ENCODE measurements at places on chromosomes 13 and 19.
A peak's percentile ranks its signal among the peaks of the same experiment; 100 is the strongest.

GRCh38 chr13:20840568-20840967 lies 62.0 kb downstream of the XPO4 start:
- no peak for DNase-seq

- no peak for DNase-seq
Measured at GRCh38 chr13:40440990-40441820, 225.2 kb downstream of the FOXO1 start.

GRCh38 chr19:18414504-18415177 lies 4.6 kb upstream of the SSBP4 start:
- peak; percentile 23 for DNase-seq

DNA sequence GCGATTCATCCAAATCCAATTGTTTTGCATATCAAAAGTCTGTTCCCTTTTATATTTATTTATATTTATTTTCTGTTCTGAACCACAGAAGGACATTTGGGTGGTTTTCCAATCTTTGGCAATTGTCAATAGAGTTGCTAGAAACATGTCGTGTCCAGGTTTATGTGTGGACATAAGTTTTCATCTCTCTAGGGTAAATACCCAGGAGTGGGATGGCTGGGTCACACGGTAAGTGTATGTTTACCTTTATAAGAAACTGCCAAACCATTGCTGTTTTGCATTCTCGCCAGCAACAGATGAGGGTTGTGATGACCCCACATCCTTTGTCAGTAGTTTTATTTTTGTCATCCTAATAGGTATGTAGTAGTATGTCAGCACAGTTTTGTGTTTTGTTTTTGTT lies 12.5 kb downstream of the AP1M1 start:
- DNase-seq = no peak

DNA sequence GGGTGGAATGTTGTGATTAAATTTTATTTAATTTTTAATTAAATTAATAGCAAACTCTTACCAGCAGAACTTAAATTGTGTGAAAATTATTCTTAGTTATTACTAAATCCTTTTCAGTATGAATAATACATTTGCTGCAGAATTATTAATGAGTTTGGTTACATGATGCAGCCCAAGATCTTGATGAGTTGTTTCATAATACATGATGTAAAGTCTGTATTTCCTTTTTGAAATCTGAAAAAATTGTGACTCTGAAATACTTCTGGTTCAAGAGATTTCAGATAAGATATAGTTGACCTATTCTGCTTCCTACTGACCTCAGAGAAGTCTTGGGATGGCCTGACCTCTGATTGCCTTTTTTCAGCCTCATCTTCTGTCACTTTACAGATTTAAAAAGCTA lies 11.1 kb downstream of the SAE1 start:
- no peak for DNase-seq

- DNase-seq = peak; percentile 13
Measured at GRCh38 chr19:11256189-11256588, 6.1 kb downstream of the DOCK6 start.

- DNase-seq = no peak
Measured at GRCh38 chr19:33159893-33160292, 28.0 kb downstream of the WDR88 start.

- peak; percentile 56 for DNase-seq
Measured at GRCh38 chr19:1942934-1943555, 2.1 kb downstream of the CSNK1G2 start.

DNA sequence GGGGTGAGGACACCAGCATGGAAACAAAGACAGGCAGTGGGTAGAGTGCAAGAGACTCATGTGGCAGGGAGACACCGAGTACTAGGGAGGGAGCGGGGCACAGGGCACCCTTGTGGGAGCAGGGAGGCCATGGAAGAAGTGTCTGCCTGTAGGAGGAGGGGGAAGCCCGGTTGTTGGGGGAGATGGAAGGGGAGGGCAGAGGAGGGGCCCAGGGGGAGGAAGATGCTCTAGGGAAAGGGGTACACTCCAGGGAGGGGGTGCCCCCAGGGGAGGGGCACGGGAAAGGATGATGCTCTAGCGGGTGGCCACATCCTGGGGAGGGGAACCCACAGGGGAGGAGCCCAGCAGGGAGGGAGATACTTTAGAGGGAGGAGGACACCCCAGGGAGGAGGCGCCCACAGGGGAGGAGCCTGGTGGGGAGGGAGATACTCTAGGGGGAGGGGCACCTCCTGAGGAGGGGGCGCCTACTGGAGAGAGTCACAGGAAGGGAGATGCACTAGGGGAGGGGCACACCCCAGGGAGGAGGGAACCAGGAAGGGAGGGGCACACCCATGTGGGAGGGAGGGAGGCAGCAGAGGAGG lies 24.9 kb downstream of the CPAMD8 start:
- DNase-seq = no peak

DNA sequence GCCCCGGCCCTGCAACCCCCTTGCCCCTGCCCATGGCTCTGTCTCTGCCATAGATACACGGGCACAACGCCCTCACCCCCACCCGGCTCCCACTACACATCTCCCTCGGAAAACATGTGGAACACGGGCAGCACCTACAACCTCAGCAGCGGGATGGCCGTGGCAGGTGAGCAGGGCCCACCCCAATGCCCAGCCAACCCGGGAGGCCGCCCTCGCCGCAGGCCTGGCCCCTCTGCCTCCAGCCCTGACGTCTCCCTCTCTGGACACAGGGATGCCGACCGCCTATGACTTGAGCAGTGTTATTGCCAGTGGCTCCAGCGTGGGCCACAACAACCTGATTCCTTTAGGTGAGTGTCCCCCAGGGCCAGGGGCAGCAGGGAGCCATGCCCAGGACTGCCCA lies 7.7 kb downstream of the YIPF2 start:
- no peak for DNase-seq

- no peak for DNase-seq
Measured at GRCh38 chr13:63414247-63414646, 1998.6 kb upstream of the PCDH20 start.

DNA sequence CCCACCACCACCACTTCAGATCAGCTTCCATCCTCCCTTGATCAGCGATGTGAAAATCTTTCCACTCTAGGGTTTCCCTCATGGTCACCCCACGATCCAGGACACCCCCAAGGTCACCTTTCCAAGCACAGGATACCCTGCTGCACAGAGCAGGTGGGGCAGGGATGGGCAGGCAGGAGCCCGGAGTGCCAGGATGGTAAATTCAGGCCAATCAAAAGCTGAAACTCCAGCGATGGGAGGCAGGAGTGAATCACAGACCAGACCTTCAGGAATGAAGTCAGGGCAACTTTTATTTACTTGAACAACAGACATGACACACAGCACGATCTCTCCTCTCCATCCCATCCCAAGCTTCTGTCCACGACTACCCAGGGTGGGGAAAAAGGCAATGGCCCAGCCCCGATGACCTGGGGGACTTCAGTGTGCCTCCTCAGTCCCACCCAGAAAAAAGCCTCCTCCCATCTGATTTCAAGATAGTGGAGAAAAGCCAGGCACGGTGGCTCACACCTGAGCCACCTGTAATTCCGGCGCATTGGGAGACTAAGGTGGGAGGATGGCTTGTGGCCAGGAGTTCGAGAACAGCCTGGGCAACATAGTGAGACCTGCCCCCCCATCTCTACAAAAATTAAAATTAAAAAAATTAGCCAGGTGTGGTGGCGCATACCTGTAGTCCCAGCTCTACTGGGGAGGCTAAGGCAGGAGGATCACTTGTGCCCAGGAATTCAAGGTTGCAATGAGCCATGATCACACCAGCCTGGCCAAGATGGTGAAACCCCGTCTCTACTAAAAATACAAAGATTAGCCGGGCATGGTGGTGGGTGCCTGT lies 39.2 kb downstream of the ZSWIM4 start:
- DNase-seq = no peak

- no peak for DNase-seq
Measured at GRCh38 chr19:51781999-51782398, 13.0 kb upstream of the FPR3 start.

- DNase-seq = no peak
Measured at GRCh38 chr19:36001605-36002004, 6.6 kb downstream of the SDHAF1 start.

GRCh38 chr19:43723588-43723987 lies 7.7 kb downstream of the IRGC start:
- no peak for DNase-seq

DNA sequence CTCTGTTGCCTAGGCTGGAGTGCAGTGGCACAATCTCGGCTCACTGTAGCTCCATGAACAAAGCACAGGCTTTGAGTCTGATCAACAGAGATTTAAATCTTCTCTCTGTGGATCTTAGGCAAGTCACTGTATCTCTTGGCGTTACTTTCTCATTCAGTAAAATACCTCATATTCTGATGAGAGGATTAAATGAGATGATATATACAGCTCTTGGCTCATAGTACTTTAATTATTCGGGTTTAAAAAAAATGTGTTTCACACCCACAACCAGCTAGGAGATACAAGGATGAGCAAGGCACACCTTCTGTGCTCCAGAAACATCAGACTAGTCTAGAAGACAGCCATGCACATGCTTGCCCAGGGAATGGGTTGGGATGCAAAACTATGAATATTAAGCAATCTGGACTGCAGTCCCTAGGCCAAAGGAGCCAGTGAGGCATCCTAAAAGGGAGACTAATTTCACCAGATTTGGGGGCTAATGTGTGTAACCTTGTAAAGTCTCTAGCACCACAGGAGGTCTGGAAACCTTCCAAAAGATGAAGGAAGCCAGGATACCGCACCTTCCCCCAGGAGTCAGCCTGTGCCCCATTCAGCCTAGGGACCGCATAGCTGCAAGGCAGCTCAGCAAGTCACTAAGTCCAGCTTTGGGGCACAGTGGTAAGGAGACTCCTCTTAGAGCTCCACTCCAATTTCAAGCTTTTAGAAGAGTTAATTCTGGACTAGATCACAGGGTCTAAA lies 2.5 kb downstream of the VPS36 start:
- DNase-seq = no peak

Data from Kasumi-1 (cell line).